Stimulated activated CD4-positive, alpha-beta T cell treated with anti-CD3 and anti-CD28 coated beads, TNF-alpha, amount 100 ng/mL, for 4 hours (primary cell): ENCODE measurements at places on chromosomes 1 and 21.

- DNase-seq: no peak
These were observed 372.1 kb downstream of the PTPRC start for GRCh38 chr1:199010933-199011332.

DNA sequence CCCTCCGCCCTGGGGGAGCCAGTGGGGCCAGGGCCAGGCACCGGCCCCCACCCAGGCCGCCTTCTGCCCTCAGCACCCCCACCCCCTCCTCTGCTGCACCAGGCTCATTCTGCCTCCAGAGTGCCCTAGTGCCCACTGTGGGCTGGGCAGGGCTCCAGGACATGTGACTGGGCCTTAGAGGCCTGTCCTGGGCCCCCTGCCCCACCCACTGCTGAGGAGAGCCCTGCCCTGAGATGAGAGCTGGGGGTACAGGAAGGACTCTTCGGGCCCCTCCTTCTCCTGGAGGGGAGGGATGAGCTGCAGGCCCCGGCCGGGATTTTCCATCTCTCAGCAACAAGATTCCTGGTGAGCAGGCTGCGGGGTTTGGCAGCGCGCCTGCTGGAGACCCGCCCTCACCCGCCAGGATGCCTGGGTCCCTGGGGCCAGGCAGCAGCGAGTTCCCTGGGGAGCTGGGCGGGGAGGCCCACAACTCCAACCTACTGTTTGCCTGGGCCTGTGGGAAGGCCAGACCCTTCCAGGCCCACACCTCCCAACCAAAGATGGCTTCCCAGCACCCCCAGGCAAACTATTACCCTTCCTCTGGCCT is 14.0 kb downstream of the AHDC1 start:
- DNase-seq: no peak

DNA sequence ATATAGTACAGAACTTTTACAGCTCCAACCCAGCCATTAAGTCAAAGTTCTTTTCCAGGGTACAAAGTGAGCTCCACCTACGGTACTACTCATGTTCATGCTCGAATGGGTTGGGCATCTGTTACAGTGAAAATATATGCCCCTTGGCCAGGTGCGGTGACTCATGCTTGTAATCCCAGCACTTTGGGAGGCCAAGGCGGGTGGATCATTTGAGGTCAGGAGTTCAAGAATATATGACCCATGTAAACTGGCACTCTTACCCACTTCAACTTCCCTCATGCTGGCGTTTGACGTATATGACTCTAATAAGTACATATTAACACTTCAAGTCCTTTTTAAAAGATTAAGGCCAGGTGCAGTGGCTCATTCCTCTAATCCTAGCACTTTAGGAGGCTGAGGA is 71.3 kb upstream of the PKN2 start:
- no peak for DNase-seq

GRCh38 chr1:30868833-30869435 is 39.6 kb downstream of the SDC3 start:
- DNase-seq: no peak

DNA sequence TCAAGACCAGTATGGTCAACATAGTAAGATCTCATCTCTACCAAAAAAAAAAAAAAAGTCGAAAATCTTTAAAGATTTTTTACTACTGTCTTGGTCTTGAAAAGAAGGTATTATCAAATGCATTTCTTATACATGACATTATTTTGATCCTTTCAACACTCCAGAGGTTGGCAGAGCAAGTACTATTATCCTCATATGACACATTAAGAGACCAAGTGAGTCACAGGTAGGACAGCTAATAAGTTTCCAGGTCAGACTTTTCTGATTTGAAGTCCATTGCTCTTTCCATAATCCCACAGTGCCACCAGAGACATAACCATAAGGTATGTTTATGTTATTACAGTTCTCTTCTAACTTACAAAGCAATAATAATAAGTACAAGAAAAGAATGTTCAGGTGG is 15.2 kb downstream of the DBT start:
- DNase-seq: no peak

GRCh38 chr1:244863491-244864252 is 671 bp downstream of the HNRNPU start:
- DNase-seq: peak; percentile 17

DNA sequence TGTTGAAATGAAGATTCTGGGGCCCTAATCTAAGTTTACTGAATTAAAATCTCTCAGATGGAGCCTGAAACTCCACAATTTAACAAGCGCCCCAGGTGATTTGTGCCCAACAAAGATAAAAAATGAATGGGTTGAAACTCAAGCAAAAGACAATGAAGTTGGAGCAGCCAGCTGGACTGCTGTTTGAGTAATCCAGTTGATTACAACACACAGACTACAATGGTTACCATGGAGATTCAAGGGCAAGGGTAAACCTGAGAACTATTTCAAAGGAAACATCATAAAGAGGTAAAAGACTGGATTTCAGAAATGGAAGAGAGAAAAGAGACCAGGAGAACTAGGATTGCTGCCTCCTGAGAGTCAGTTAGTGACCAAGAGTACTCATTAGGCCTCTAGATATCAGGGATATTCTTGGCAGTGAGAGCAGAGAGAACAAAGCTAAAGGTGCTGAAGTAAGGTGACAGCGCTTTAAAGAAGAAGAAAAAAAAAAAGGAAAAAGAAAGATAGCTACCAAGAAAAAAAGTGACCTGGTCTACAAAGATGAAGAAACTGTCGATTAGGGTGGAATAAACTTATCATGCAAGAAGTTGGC is 44.5 kb downstream of the LRRC53 start:
- no peak for DNase-seq

- no peak for DNase-seq
These were observed 7.6 kb downstream of the KPNA6 start for GRCh38 chr1:32115496-32115895.

- no peak for DNase-seq
These were observed 38.9 kb downstream of the LMO4 start for GRCh38 chr1:87367549-87367948.

- DNase-seq: no peak
These were observed 27.0 kb downstream of the MFSD2A start for GRCh38 chr1:39981945-39982344.

DNA sequence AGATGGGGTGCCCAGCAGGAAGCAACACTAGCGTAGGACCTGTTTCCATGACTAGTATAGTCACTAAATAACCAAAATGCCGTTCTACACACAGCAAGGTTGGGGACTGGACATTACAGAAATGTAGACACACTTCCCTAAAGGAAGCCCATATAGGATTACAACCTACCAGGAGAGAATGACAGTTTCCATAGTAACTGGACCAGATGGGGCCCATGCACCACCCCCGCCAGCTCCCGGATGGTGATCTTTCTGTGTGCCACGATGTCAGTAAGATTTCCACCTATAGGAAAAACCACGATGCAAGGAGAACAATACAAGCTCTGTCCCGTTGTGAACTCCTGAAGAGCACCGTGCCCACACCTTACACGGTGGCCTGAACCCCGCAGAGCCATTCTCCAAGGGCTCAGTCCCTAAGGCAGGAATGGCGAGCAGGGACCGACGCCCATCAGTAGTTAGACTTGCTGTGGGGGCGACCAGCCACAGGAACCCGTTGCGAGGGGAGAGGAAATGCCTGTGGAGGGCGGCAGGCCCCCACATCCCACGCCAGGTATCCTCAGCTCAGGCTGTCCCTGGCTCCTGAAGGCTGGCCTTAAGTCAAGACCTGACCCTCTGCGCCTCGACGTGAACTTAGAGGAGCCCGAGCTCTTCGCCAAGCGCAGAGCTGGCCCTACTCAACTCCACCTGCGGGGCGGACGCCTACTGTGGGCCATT is 13.6 kb upstream of the CEP85 start:
- no peak for DNase-seq
